ENCODE measurements at places on chromosomes 4 and X.

- no peak for DNase-seq
Measured at GRCh38 chr4:107888237-107888636, 43.1 kb upstream of the CYP2U1 start.

DNA sequence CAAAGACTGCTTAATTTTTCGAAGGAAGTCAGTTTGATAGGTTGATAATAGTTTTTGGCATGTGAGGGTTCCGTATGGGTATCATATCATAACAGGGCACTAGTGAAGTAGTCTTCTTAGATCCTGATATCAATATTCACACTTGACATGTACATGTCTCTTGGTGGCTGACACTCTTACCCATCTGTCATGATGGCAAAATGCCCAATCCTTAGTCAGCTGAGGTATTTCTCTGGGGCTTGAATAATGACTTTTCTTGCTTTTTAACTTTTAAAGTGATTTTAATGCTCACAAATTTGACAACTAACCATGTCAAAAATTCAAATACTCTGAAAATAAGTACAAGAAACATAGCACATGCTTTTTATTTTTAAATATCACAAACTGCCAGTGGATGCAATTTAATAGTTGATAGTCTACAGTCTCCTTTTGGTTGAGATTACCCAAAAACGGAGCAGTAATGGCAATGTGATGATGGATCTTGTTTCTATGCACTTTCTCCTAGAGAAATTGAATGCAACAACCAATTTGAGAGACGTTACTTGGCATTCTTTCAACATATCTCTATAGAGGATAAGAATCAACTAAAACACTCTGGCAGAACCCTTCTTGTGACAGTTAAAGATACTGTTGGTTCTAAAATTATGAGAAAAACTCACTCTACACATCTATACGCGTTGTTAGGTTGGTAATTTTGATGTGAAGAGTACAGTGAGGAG is 552.9 kb upstream of the PABPC4L start:
- no peak for DNase-seq

- DNase-seq = no peak
Measured at GRCh38 chrX:109839694-109840567, 106.9 kb upstream of the ACSL4 start.

- DNase-seq = no peak
Measured at GRCh38 chrX:139844884-139845283, 88.0 kb downstream of the ATP11C start.

DNA sequence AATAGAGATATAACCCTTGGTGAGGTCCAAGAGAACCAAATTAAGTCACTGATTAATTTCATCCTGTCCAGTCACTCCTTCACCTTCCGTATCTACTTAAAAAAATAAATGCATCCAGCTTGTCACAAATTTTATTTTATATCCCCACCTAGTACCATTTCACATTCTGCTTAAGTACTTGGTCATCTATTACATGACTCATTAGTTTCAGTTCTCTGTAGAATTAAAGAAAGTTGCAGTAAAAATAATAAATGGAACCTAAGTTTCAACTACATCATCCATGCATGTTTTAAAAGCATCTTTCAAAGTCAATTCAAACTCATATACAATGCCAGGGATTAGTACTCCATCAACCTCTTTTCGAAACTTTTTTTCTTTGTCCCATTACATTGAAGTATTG is 130.2 kb downstream of the SH2D1A start:
- no peak for DNase-seq

GRCh38 chr4:189162073-189162789 is 778.4 kb upstream of the FRG1 start:
- no peak for DNase-seq

DNA sequence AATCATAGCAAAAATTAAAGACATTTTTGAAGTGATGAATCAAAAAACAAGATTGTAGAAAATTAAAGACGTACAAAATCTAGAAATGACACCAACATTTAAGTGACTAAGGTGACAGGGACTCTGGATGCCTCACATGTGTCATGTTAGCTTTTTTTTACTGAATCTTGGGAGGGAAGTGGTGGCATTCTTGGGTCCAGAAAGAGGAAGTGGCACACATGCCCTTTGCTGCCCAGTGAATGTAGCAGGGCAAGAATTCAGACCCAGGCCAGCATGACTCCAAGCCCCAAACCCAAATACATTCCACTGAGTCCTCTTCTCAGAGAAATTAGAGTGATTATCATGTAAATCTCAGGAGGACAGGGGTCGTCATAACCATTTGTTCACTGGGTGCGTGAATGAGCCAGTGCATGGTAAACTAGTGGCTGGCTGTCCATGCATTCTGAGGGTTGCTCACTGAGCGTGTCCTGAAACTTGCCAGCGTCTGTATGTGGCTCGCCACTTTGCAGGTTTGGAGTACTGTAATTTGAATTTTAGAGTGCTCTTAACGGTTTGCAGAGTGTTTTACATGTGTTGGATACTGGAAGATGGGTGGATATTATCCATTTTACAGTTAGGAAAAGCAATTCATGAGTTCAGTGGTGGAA is 55.4 kb upstream of the TBC1D14 start:
- no peak for DNase-seq

- DNase-seq = no peak
Measured at GRCh38 chrX:8484360-8484949, 19.8 kb downstream of the VCX3B start.

DNA sequence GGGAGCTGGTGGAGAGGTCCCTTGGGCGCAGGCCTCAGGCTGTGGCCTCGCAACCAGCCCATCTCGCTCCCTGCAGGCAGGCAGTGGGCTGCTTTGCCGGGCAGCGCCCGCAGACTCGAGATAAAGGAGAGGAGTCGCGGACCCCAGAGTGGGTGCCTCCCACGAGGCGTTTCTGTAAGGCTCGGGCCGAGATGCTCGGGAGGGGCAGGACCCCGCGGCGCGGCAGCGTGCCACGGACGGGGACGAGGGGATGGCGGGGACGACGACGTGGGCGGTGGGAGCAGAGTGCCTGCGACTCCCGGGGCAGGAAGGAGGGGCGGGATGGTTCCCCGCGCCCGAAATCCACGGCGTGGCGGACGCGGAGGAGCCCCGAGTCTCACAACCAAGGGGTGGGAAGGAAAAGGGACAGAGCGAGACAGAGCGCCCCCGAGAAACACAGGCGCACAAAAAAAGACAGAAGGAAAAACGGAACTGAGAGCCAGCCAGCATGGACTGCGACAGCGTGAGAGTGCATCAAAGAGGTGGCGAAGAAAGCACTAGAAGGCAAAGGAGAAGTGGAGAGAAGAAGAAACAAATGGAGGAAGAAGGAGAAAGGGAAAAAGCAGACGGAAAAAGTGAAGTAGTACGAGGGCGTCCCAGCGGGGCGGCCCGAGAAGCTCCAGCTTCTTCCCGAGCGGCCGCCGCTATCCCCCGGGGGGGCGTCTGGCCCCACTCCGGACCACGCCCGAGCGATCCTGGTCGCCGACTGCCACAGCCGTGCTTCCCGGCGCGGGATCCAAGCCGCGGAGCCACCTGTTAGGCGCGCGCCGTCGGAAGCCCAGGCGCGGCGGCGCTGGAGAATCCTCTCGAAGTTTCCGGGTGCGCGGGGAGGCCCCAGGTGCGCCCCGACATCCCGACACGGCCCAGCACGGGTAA is 1.5 kb downstream of the BEND4 start:
- peak; percentile 47 for DNase-seq

- DNase-seq = no peak
Measured at GRCh38 chr4:55409468-55410171, 13.9 kb downstream of the TMEM165 start.

- no peak for DNase-seq
Measured at GRCh38 chr4:3363411-3364141, 70.8 kb downstream of the RGS12 start.

GRCh38 chrX:153336121-153336894 is 2.4 kb downstream of the ZNF275 start:
- no peak for DNase-seq

Data from thymus (tissue), 14 donors.